ENCODE measurements at places on chromosomes 5 and 9.
A peak's percentile ranks its signal among the peaks of the same experiment; 100 is the strongest.

GRCh38 chr9:127612939-127613582 is 984 bp downstream of the STXBP1 start:
- peak; percentile 30 for DNase-seq

DNA sequence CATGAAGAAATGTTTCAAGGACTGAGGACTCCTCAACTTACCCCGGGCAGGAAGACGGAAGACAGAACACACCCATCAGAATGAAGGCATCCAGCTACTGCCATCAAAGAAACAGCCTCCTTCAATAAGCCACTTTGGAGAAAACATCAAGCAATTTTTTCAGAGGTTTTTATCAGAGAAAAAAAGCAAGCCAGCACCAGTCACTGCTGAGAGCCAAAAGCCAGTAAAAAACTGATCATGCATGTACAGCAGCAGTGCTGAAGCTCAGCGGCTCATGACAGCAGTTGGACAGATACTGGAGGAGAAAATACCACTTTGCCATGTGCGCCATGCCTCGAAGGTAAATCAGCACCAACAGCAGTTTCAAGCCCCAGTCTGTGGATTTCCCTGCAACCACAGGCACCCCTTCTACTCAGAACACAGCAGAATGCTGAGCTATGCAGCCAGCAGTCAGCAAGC is 10.1 kb upstream of the ZNF484 start:
- no peak for DNase-seq

DNA sequence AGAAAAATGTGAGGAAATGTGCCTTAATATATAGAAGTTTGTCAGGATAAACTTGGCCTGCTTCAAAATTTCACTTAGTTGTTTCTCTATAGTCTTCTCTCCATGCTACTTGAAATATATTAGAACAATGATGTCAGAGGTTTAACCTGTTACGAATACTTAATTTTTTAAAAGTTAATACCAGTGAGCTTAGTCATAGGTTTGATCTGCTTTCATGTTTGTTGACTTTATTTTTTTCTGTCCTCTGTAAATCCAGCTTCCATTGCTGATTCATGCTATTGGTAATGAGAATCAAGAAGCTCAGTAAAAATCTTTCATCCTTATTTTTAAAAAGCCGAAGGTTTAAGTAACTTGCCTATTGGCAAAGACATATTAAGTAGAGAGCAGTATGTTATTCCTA is 27.9 kb downstream of the BDP1 start:
- no peak for DNase-seq

GRCh38 chr5:123429993-123430392 is 6.8 kb upstream of the CEP120 start:
- no peak for DNase-seq

DNA sequence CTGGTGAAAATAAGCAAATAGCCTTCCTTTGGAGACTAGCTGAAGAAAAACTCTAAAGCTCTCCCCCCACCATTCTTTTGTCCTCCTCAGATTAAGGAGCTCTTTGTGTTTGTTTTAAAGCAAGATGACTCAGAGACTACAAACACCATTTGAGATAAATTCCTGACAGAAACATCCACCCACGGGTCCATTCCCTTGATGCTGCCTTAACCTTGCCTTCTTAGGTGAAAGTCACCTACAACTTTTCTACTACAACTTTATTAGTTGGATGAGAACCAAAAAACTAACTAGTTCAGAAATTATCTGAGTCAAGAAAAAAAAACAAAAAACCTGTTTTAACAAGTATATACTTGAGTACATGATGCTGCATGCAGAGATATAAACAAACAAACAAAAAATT is 831.1 kb downstream of the NR2F1-AS1 start:
- no peak for DNase-seq

GRCh38 chr5:94769996-94770395 is 151.5 kb downstream of the SLF1 start:
- no peak for DNase-seq

GRCh38 chr5:3694819-3695218 is 99.2 kb downstream of the IRX1 start:
- DNase-seq, result no peak

DNA sequence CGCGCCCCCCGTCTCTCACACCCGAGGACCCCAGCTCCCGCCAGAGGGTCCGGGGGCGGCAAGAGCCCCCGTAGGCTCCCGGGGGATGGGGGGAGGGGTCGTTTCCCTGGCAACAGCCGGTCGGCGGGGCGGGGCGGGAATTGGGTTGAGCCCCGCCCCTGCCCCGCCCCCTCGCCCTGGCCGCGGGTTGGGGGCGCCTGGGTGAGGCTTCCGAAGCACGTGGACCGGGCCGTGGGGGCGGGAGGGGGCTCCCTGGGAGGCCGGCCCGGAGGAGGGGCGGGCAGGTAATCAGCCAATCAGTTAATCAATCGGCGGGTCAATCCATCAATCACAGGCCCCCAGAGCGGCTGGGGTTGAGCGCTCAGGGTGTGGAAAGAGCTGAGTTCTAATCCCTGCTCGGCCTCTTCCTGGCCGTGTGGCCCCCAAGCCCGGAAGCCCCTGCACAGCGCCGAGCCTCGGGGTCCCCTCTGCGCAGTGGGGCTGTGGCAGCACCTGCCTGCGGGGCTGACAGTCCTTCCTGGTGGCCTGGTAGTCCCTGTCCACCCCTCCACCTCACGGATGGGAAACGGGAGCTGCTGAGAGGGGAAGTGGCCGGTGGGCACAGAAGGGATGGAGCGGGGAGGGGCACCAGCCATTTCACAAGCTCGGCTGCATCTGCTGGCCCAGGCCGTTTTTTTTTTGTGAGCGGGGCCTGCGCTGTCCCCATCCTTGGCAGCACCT is 174.2 kb upstream of the IER5L start:
- no peak for DNase-seq

DNA sequence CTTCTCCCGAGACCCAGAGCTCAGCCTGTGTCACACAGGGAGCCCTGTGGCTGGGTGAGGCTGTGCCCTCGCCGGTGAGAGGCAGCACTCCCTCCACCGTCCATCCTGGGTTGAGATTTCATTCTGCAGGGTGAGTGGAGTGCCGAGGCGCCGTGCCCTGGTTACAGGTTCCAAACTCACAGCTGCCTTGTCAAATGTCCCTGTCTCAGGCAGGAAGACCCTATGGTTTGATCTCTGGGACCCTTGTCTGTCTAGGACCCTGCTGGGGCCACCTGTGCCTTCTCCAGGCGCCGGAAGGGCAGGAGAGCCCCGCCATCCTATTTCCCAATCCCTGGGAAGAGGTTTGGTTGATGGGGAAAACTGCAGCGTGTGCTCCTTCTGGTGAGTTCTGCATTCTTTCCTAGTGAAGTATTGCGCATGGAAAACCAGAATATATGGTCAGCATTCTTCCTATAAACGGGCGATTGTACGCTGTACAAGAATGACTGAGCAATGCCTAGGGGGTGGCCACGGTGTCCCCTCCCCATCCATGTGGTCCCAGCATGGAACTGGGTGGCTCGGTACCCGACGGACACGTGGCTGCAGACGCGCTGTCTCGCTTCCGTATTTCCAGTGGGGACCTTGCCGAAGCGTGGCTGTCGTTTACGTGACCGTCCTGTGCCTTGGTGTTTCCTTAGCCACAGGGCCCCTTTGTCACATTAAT is 95.9 kb upstream of the COL5A1 start:
- no peak for DNase-seq

DNA sequence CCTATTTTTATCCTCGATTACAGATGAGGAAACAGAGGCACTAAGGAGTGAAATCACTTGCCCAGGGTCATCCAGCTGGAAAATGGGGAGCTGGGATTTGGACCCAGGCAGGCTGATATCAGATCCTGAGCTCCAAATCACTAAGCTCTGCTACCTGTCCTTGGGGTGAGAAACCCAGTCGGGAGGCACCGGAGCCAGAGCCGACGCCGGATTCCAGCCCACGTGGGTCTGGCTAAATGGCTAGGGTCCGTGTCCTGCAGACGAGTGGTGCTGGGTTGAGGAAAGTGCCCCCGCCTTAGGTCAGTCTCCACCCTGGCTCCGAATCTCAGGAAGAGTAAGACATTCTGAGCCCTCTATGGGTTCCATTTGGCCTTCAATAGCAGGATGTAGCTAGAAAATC is 61.3 kb upstream of the GGTA1 start:
- no peak for DNase-seq

Measured in stimulated activated CD4-positive, alpha-beta T cell treated with anti-CD3 and anti-CD28 coated beads, Interleukin-2, amount 100 ng/mL, for 48 hours (primary cell).